Articular chondrocyte of knee joint (primary cell): ENCODE measurements at places on chromosomes 1 and 21. TPM values are rescaled to one million over a fixed set of nuclear protein-coding genes. Genes with fewer than 3 reads are reported as not detected.

Gene HCN3
- total RNA-seq: 0.78 and 1.1 TPM in 2 replicates

Gene CD48
- total RNA-seq: not detected in 2 replicates

Gene SYT11
- total RNA-seq: 38.2 and 45.9 TPM in 2 replicates

Gene NHLH1
- total RNA-seq: under 0.01 TPM in 2 replicates
